ENCODE measurements at places on chromosomes 1 and 21. TPM values are rescaled to one million over a fixed set of nuclear protein-coding genes. Genes with fewer than 3 reads are reported as not detected.

CENPS gene
- 4.0 TPM for total RNA-seq

SLC37A1 gene
- not detected for total RNA-seq

OR2T2 gene
- total RNA-seq: not detected

PADI4 gene
- total RNA-seq: not detected

APOBEC4 gene
- total RNA-seq: not detected

KCNK2 gene
- 8.7 TPM for total RNA-seq

REN gene
- not detected for total RNA-seq

STUM gene
- total RNA-seq: 0.16 TPM

SPRR2A gene
- not detected for total RNA-seq

GFI1 gene
- 0.29 TPM for total RNA-seq

Data from myocyte (in vitro differentiated cells).